ENCODE measurements at places on chromosomes 6 and 20.

- DNase-seq = no peak
These were observed 250.6 kb downstream of the FARS2 start for GRCh38 chr6:5511954-5512353.

DNA sequence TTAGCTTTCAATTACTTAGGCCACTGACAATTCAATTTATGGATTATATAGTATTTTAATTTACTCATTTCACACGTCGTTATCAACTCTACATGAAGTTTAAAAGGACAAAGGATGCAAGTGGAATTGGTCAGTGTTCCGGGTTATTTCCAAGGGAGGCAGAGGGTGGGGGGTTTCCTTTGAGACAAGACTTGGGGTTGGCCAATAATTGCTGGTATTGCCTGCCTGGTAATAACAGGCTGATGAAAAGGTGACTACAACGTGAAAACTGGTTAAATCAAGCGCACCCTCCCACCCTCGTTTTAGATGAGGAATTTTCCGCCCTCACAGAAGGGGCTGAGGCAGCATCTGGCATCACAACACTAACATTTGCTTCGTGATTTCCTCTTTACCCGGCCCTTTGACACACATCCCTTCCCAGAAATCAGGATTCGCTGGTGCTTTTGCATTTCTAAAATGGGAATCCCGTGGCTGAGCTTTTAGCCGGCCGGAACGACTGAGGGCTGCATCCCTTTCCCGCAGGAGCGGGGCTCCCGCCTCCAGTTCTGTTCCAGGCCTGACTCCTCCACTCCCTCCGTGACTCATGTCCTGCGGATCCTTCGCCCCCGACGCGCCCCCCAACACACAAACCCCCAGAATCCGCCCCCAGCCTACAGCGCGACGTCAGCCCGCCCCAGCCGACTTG lies 999 bp upstream of the PIM1 start:
- DNase-seq = no peak

DNA sequence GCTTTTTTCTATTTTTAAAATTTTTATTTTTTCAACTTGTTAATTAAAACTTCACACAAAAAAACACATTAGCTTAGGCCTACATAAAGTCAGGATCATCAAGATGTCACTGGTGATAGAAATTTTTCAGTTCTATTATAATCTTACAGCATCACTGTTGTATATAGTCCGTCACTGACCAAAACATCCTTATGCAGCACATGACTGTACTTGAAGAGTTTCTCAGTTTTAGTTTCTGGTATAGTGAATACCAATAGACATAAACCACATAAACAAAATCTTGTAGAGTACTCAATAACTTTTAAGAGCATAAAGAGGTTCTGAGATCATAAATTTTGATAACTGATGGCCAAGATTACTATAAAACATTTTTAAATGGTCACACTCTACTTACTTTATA lies 71.8 kb downstream of the ASCC3 start:
- DNase-seq = no peak

DNA sequence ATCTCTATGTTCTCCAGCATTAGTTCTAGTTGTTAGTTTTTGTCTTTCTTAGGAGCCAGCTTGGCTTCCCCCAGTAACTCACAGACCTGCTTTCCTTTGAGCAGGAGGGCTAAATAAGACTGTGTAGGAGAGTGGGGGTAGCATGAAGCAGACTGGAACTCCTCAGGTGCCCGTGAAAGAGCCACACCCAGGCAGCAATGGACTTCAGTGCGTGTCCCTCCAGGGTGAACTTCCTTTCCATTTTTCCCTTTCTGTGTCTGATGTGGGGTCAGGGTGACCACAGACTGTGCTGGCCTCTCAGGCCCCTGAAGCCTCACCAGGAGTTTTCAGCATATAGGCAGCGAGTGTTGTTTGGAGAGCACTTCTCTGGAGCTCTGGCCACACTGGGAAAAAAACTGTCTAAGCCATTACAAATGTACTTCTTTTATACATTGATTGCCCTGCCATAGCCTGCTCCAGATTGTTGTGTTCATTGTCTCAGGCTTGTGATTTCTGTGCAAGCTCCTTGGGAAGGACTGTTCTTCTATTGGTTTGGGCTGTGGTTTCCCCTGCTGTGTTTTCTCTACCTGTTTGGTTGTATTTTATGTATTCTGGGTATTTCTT lies 55.7 kb downstream of the SH3BGRL2 start:
- no peak for DNase-seq

- DNase-seq = no peak
These were observed 153.4 kb downstream of the EYA2 start for GRCh38 chr20:47048054-47048453.

- no peak for DNase-seq
These were observed 36.4 kb upstream of the ENPP5 start for GRCh38 chr6:46207174-46207573.

GRCh38 chr6:72952808-72953630 lies 272.3 kb downstream of the KHDC1L start:
- DNase-seq = no peak

GRCh38 chr20:50722424-50723155 lies 8.8 kb upstream of the PARD6B start:
- no peak for DNase-seq

DNA sequence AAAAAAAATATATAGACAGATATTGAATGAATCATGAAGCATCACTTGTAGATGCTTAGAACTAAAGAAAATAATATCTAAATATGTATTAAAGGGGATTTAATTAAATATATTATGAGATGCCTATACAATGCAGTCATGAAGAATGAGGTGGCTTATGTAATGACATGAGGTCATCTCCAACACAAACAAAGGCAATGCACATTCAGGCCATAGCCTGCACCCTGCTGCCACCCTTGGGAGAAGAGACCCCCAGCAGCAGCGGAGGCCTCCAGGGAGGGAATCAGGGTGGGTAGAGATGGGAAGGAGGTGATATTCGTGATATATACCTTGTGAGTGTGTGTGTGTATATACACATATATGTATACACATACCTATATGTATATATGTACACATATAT lies 26.4 kb upstream of the SSTR4 start:
- DNase-seq = no peak

DNA sequence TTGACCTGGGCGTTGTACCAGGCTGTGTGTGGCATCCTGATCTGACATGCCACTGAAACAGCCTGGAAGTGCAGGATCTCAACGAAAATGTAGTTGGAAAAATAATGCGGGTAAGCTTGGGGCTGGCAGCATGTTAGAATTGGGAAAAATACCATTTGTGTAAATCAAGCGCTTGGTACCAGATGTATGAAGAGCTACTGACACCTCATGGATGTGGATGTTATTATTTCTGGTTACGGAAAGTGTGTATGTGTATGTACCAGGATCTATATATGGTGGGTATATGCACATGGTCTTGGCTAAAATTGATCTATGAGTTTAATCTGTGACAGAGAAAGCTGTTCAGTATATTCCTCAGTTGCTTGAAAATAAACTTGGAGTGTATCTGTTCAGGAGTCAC lies 22.7 kb downstream of the HIVEP1 start:
- DNase-seq = no peak

DNA sequence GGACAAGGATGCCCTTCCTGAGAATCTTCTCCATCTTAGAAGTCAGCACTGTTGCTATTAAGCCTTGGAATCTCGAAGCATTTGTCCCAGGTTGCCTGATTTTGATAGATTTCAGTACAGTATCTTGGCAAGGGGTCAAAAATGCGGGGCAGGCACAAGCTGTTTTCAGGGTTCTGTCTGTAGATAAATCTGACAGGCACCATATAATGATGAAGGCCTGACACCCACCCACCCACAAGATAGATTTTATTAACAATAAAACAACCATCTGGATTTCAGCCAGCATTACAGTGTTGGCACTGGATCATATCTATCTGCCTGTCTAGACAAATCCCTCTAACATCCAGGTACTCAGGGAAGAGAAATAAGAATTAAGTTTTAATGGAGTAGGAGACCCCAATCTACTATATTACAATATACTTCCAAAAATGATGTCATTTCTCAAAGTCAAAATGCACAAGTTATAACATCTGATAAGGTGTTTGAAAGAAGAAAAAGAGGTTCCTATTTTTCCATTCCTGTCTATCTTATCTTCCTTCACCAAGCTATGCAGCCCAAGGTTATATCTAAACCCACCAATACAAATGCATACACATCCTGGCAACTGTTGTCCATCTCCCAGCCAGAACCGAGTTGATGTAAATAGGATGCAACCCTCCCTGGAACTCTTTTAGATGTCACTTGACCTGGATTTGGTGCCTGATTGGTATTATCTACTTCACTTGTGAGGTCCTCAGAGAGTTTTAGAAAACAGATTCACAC lies 10.7 kb downstream of the NEDD9 start:
- DNase-seq = no peak

DNA sequence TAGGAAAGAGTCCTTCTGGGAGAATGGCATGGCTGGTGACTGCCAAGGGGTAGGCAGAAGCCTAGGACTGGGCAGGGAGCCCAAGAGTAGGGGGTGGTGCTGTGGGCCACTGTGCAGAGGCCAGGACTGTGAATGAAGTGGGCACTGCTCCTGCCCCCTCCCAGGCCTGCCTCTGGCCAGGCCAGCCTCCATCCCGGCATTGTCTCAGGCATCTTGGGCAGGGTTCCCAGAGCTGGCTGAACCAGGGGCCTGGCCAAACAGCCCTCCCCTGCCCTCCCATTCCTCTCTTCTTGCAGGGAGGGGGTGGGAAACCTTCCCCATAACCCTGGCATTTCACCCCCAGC lies 81.6 kb downstream of the MRPL14 start:
- DNase-seq = no peak

- no peak for DNase-seq
These were observed 6.2 kb downstream of the GID8 start for GRCh38 chr20:62944184-62944583.

DNA sequence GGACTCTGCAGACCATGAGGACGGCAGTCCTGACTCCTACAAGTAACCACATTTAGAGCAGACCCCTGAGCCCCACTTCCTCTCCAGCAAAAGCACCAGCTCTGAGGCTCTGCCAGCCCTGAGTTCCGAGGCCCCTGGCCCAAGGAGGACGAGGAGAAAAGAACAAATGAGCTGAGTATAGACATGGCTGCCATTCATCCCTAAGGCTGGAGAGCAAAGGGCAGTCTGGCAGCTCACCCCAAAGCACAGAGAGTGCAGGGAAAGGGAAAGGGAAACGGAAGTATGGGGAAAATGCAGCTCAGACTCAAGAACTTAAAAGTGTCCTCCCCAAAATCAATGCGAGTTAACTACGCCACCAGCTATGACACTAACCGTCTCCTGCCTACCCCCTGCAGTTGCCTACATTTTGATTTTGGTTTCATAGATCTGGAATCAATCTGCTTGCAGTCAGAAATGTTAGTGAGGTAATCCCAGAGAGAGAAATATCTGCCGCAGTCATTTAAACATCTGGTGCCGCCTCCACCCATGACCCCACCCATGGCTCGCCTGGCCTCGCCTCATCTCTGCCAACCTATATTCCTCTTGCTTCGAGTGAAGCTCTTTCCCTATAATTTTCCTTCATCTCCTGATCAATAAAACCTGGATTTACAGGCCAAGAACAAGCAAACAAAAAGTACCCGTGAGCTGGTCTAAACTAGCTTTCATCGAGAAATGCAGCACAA lies 49.6 kb upstream of the AFDN start:
- DNase-seq = no peak

GRCh38 chr6:5285526-5285925 lies 24.2 kb downstream of the FARS2 start:
- DNase-seq = no peak

DNA sequence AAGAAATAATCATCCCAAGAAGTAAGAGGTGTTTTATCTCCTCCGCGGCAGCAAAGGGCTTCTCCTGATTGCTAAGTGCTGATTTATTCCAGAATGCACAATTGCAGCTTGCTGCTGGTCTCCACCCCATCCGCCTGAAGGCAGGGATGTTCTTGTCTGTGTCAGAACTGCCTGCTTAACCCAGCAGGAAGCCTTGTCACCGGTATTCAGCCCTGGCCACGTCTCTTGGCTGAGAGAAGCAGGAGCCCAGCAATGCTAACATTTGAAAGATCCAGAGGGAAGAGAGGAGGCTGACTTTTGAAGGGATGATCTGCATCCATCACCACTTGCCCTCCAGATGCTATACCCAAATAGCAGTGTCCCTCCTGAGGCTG lies 4.2 kb downstream of the SCML4 start:
- no peak for DNase-seq

DNA sequence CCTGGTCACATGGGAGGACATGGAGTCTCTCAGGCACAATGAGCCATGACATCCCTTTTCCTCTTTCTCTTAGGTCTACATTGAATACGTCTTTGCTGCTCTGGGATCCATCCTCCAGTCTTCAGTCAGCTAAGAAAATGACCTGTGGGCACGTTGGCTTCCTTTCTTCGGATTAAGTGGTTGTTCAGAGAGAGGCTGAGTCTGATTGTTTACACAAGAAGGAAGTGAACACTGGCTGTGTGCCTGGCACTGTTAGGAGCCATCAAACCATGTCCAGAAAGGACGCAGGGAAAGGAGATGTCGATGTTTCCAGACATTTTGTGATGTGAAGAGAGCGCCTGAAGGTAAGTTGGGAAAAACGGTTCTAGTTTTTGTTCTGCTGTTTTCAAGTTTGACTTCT lies 309.9 kb upstream of the CDYL start:
- DNase-seq = no peak

DNA sequence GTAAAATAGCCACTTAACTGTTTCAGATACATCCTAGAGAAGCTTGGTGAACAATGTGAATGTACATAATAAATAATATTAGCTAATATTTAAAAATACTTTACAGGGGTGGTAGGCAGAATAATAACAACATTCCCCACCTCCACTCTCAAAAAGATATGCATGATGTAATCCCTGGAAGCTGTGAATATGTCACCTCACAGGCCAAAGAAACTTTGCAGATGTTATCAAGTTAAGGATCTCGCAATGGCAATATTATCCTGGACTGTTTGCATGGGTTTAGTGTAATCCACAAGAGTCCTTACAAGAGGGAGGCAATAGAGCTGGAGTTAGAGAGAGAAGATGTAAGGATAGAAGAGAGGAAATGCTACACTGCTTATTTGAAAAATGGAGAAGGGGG lies 7.0 kb upstream of the PTPRK start:
- no peak for DNase-seq

GRCh38 chr6:127547215-127547614 lies 28.1 kb upstream of the MTCL3 start:
- no peak for DNase-seq

DNA sequence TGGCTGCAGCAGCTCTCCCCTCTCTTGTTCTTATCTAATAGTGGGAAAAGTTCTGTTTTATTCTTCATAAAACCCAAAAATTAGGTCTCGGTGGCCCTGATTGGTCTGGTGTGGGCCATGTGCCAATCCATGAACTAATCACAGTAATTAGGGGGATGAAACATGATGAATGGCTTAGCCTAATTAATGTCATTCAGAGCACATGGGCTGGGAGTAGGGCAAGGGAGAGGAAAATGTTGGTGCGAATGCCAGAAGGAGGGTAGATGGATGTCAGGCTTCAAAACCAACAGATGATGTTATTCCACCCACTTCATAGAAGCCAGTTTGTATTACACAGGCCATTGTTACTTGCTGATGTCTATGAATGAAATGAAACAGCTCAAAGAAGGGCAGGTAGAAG lies 46.5 kb downstream of the PLEKHG1 start:
- no peak for DNase-seq

All from NCI-H1048 (cell line).